Thoracic aorta (tissue), 2 donors: ENCODE measurements at places on chromosomes 7 and 10.
A peak's percentile ranks its signal among the peaks of the same experiment; 100 is the strongest.

GRCh38 chr7:576524-577277 lies 57.1 kb upstream of the PDGFA start:
- no peak for DNase-seq

DNA sequence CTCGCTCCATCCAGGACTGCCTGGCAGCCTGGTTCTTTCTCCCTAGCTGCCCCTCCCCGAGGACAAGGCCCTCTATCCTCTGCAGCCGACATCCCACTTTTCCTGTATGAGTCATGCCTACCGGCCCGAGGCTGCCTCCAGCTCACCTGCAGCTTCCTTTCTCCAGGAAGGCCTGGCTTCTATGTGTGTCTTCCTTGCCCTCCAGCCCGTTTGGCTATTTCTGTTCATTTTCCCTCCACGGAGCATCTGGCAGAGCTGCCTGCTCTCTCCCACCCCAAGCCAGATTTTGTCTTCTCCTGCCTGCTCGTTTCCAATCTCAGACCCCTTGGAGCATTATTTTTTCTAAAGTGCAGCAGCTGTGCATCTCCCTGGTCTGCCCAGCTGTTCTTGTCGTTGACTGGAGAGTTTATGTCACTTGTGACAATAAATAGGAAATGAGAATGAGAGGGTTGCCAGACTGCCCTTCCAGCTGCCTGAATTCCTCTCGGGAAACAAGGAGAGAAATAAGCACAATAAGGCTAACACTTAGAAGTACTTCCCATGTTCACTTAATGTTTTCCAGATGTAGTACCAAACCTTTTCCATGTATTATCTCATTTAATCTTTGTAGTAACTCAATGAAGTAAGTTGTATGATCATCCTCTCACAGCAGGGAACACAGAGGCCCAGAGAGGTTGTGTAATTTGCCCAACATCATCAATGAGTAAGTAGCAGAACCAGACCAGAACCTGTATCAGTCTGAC lies 19.7 kb downstream of the UBTD1 start:
- no peak for DNase-seq

DNA sequence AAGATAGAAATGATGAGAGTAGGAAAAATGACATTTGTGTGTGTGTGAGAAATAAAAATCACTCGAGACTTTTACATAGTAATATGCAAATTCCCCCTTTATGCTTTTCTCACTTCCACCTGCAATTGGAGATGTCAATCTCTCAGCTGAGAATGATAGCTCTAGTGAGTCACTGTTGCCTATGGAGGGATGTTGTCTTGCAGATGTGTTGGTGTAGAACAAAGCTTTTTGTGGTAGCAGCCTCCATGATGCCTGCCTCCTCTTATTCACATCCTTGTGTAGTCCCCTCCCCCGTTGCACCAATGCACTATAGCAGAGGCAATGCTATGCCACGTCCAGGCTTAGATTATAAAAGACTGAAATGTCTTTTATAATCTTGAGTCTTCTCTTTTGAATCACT lies 33.8 kb downstream of the SPAG6 start:
- no peak for DNase-seq

DNA sequence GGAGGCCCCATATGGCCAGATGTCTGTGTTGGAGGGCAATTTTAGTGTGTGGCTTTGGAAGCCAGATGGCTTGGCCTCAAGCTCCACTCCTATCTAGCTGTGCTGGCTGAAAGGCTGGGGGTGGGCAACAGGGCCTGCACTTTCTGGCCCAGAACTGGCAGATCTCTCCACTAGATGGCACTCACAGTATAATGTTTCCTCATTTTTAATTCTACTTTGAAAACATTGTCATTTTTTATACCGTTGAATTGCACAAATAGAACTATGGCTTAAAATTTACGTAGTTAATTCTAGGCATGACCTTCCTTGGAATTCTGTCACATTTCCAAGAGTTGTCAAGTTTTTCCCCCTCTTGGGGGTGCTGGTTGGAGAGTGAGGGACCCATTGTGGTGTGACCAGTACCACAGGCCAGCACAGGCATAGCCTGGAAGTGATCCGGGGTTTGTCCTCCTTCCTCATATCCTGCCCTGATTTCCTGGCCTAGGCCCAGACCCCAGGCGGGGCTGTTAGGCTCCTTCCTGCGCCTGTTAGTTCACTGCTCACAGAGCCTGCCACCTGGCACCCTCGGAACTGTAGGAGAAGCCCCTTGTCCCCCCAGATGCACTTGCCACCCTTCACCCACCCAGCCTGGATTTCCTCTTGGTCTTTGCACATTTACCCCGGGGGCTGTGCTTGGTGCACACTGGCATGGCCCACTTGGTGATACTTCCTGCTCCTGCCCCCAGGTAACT lies 52.8 kb downstream of the ARHGAP22 start:
- no peak for DNase-seq

GRCh38 chr7:142348100-142348499 lies 90.2 kb upstream of the PRSS58 start:
- no peak for DNase-seq

DNA sequence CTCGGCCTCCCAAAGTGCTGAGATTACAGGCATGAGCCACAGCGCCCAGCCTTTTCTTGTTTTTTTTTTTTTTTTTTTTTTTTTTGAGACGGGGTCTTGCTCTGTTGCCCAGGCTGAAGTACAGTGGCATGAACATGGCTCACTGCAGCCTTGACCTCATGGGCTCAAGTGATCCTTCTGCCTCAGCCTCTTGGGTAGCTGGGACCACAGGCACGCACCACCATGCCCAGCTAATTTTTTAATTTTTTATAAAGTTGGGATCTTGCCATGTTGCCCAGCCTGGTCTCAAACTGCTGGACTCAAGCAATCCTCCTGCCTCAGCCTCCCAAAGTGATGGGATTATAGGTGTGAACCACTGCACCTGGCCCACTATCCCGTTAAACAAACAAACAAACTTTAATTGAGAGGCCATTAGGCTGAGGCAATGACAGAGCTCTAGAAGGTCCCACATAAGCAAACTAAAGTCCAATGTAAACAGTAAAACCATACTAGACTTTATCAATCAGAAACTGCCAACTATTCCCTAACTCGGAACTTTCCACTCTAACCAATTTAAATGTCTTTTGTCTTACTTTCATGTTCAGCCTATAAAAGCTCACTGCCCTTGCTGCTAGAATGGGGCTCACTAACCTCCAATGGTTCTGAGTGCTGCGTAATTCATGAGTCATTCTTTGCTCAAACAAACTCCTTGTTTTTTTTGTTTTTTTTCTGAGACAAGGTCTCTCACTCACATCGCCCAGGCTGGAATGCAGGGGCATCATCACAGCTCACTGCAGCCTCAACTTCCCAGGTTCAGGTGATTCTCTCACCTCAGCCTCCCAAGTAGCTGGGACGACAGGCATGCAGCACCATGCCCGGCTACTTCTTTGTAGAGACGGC lies 1.9 kb downstream of the DHX32 start:
- DNase-seq, result no peak

- no peak for DNase-seq
Measured at GRCh38 chr7:110388457-110388856, 702.5 kb upstream of the LRRN3 start.

- peak; percentile 90 for DNase-seq
Measured at GRCh38 chr7:36303202-36304098, 86.2 kb upstream of the ANLN start.

DNA sequence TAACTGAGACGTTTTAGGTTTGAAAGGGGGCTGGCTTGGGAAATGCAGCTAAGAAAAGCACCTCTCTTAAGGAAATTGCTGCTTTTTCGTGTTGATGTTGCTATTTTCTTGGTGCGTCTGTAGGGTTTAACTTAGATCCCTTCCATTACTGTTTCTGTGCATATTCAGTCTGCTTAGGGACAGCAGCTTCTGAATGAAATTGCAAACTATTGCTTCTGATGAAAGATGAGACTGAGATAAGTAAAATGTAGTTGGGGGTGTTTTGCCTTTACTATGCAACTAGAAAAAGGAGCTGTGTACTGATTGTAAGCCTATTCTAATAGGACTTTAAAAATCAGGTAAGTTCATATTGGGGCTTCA lies 772 bp downstream of the HDAC9 start:
- no peak for DNase-seq

GRCh38 chr10:80253266-80253962 lies 36.0 kb downstream of the MAT1A start:
- no peak for DNase-seq

DNA sequence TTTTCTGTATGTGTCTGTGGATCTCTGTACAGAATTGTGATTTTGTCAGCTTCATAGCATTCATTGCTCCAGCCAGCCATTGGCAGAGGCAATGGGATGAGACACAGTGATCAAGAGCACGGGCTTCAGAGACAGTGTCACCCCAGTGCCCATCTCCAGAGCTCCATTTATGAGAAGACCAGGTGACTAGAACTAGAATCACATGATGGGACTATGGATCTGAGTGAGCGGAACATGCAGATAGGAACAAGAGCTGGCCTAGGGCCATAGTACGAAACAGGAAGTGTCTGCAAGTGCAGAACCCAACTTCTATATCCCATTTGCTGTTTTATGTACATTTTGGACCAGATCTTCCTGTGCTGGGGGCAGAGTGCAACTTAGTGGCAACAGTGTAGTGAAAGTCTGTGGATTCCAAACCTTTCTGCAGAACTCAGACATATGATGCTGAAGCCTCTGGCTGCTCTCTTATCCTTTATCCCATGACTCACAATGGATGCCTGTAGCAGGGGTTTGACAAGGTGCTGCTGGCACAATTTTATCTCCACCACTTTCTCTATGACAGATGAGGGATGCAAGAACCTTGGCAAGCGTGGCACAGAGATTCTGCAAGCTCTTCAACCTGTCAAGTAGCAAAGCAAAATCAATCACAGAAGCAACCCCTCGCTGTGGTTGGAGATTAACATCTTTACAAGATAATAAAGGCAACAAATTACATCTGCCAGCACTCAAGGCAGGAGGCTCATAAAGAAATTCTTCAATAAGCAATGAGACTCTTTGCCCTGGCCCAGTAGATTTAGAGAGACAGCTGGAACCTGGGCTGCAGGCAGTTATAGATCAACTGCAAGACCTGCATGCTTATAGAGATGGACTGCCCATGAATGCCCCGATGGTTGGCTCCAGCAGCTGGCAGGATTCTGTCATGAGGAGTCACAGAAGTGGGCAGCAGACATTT lies 681.3 kb downstream of the TNS3 start:
- no peak for DNase-seq

DNA sequence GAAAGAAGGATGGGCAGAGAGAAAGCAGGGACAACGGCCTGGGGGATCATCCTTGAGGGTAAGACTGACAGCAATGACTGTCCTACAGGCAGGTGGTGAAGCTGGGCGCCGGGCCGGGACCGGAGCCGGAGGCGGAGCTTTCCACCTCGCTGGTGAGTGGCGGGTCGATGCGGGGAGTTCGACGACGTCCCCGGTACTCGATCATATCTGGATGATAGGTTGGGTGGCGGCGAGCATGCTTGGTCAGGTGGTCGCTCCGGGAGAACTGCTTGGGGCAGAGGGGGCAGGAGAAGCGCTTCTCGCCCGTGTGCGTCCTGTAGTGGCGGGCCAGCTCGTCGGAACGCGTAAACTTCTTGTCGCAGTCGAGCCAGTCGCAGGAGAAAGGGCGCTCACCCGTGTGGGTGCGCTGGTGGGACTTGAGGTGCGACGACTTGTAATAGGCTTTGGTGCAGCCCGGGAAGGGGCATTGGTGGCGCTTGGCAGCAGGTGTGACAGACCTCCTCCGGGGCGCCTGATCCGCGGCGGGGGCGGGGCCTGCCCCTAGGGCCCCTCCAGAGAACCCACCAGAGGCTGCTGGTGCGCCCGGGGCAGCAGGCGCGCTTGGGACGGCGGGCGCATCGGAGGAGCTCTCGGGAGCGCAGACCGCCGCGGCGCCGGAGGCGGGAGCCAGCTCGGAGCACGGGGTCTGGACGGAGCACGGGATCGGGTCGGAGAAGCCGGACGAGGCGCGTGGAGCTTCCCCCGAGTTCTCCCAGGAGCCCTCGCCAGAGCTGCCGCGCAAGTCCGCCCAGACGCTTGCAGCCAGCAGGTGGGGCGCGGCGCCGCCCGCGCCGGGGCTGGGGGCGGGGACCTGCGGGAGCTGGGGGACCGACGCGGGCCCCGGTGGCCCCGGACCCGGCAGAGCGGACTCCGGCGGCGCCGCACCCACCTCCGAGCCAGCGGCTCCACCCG lies 752 bp downstream of the KLF14 start:
- no peak for DNase-seq

DNA sequence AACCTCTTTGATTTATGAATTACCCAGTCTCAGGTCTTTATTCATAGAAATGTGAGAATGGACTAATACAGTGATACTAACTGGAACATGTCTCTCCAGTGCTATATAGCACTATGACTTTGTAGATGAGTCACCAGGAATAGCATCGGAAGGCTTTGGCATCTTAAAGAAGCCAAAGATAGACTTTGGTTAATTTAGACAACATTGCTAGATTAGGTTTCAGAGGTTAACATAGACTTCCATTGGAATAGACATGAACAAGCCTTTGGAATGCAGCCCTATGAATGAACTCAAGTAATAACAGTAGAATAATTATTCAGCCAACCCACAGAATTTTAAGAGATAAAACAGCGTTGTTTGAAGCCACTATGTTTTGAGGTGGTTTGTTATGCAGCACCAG lies 169.2 kb downstream of the HGF start:
- no peak for DNase-seq

- no peak for DNase-seq
Measured at GRCh38 chr10:101079874-101080273, 18.1 kb downstream of the KAZALD1 start.

DNA sequence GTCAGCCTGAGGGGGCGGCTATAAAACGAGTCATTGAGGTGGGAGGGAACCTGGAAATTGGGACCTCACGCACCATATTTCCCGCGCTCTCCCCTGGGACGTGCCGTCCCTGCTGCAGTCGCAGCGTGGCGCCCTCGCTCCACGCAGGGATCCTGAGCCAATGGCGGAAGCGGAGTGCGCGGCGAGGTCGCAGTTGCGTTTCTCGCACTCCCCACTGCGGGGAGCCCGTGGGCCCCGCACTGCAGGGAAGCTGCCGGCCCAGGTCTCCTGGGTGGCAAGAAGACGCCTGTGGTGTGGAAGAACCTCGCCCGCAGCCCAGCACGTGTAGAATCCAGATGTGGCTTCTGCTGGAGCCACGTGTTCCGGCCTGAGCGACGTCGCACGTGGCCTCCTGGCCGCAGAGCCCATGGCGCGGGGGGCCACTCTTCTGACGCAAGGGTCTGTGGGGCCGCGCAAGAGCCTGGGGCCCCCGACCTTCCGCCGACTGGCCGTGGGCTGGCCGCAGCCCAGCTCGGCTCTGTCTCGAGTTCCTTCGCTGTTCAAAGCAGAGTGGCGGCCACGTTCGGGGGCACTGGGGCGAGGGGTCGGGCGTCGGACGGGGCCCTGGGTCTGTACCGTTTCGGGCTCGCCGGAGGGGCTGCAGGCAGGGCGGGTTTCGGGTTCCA lies 26.4 kb downstream of the HIF1AN start:
- no peak for DNase-seq
